ENCODE measurements at places on chromosomes 13 and 19.
A peak's percentile ranks its signal among the peaks of the same experiment; 100 is the strongest.

GRCh38 chr19:7888145-7888825 lies at the start of gene LRRC8E:
LRRC8E (plus strand) TSS chr19:7888510; CDS start chr19:7895604, 7,094 bp downstream.
- DNase-seq: peak; percentile 86

DNA sequence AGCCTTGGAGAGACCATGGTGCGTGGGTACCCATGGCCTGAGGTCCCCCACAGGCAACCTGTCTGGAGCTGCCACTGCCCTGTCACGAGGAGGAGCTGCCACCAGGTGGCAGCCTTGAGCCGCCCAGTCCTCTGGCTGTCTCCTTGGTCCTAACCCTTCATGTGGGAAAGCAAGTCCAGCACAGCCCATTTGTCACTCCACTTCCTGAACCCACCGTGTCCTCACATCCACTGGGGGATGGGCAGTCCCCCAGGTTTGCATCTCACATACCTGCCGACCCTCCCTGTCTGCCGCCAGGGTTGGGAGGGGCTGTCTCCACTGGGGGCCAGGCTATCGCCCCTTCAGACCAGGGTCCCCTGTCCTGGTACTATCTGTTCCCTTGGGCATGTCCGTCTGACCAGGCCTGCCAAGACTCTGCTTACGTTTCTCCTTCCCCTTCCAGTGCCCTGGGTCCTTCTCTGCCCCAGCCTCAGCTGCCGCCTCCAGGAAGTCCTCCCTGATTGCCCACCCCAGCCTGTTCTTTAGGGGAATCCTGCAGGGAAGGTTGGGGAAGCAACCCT lies 4.5 kb downstream of the FAM174C start:
- peak; percentile 89 for DNase-seq

- no peak for DNase-seq
Measured at GRCh38 chr13:79191501-79191900, 214.6 kb downstream of the RBM26 start.

GRCh38 chr13:51581148-51581820 lies 3.0 kb upstream of the WDFY2 start:
- no peak for DNase-seq

- DNase-seq: no peak
Measured at GRCh38 chr19:31378404-31378803, 29.2 kb upstream of the TSHZ3 start.

DNA sequence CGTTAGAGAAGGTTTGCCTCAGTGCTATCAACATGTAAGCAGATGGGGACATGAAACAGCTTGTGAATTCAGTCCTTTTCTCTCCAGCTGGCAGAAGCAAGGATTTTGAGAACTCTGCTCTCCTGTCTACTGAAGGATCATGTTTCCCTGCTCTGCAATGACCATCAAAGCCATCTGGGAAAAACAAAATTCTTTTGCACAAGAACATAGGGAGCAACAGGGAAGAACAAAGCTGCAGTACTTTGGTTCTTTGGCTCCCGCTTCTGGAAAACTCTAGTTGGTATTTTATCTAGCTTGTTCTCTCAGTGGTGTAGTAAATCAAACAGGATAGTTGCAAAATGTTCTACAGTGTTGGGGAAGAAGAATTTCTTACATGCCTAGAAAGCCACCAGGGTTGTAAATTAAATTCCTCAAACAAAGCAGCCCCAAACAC lies 270.4 kb downstream of the ENOX1 start:
- no peak for DNase-seq

DNA sequence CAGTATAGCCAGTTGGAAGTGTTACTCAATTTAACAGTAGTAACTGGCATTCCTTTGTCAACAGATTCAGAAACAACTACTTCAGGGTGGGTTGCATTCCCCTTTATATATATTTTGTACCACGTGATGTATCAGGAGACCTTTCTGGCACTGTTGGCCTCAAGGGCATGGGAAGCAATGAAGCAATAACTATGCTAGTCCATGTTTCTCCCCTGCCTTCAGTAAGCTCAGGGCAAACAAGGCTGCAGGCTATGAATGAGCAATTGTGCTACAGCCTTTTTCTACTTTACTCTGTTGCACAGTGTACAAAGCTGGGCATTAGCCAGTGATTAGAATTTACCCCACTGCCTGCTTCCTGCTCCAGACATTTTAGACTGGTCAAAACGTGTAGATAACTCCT lies 348.8 kb downstream of the GPC5 start:
- DNase-seq: no peak

- no peak for DNase-seq
Measured at GRCh38 chr13:95181586-95181985, 119.7 kb downstream of the ABCC4 start.

DNA sequence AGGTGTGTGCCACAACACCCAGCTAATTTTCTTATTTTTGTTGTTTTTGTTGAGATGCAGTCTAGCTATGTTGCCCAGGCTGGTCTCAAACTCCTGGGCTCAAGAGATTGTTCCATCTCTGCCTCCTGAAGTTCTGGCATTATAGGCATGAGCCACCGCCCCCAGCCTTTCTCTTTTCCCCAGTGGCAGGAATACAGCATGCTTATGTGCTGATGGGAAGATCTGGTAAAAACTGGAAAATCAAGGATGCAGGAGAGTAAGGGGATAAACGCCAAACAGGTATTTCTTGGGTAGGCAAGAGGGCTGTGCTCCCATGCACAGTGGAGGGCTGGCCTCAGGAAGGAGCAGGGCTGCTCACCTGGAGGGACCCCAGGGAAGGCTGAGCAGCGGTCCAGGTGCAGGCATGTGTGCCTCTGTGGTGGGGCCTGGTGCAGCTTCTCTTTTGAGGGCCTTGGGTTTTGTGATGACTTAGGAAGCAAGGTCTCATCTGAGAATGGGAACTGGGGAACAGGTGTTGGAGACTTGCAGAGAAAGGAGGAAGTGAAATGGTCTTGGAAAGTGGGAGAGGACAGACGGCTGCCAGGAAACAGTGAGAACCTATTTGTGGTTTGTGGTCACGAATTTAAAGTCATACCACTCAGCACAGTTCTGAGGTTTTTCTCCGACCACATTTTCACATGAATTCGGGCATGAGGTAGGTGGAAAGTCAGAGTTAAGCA lies 106.5 kb downstream of the TEX26 start:
- no peak for DNase-seq

GRCh38 chr13:101120007-101120406 lies 296.3 kb downstream of the NALCN start:
- no peak for DNase-seq

- no peak for DNase-seq
Measured at GRCh38 chr19:2983351-2984214, 6.2 kb downstream of the TLE6 start.

DNA sequence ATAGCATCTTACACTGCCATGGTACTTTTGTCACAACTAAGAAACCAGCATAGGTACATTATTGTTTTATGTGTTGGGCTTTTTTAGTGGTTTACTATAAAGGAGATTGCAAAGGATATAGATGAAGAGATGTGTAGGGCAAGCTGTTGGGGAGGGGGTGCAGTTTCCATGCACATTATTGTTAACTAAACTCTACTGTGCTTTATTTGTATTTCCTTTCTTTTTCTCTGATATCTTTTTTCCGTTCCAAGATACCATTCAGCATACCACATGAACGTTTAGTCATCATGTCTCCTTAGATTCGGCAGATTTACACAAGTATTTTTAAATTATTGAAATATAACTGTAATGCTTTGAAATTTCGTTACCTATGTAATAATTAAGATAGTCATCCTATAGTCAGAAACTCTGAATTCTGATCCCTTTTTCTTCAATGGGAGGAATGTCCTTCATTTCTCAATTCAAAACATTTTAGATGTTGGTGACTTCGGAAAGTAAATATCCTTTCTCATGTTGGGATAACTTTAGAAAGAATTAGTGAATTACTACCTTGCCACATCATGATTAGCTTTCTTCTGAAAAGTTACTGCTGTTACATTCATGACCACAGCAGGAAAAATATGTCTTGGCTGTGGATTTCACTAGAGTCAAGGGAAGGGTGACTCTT lies 82.8 kb downstream of the FRY start:
- no peak for DNase-seq

DNA sequence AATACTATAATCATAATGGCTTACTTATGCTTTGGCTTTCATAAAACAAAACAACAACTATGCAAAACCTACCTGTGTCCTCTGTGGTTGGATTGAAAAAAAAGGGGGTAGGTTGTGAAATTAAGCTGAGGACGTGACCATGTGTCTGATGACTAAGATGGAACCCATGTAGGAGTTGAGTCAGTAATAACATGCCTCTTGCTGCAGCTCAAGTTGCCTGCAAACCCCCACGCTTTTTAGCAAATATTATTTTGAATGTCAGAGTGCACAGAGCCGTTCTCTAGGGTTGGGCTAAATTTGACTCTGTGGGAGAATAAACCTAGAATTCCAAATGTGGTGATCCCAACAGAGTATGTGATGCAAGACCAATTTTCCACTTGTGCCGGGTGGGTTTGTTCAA lies 209.3 kb downstream of the KCNRG start:
- DNase-seq: no peak

- no peak for DNase-seq
Measured at GRCh38 chr13:100537951-100538462, 50.6 kb downstream of the GGACT start.

DNA sequence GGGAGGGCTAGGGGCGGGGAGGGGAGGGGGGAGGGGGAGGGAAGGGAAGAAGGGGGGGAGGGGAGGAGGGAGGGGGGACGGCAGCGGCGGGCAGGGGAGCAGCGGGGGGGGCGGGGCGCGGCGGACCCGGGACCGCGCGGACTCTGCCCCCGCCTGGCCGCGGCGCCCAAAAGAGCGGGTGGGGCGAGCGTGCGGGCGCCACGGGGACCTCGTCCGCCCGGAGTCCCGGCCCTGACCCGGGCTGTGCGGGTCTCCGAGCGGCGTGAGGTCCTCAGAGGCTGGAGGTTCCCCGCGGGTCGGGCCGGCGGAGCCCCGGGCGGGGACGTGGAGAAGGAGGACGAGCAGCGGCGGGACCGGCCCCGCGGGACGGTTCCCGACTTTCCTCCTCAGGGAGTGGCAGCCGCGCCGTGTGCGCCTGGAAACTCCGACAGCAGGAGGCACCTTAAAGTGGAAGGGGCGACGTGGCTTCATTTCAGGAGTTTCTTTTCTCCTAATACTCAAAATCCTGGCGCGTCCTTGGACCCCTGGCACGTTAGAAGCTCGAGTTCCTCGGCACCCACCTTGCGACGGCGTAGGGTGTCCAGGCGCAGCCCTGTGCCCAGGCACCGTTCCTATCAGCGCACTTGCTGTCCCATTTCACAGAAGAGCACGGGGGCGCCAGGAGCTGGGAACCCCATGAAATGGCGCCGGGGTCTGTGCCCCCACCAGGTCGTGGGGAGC lies 518 bp upstream of the PLPP2 start:
- DNase-seq: no peak

DNA sequence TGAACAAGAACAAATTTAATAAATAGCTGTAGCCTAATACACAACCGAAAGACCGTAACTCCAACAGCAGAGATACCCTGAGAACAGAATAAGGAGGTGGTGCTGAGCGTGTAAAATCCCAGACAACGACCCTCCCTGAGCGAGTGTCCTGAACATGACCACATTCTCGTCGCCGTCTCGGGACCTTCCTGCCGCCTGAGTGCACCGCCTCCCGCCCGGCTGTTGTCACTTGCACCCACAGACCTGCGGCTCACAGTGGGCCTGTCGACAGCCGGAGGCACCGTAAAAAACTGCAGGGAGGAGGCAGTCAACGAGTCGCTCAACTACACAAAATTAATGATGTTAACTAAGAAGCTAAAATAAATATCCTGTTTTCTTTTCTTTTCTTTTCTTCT lies 35.8 kb upstream of the GRTP1 start:
- DNase-seq: no peak

GRCh38 chr13:24834902-24835510 lies 71.0 kb downstream of the RNF17 start:
- no peak for DNase-seq

DNA sequence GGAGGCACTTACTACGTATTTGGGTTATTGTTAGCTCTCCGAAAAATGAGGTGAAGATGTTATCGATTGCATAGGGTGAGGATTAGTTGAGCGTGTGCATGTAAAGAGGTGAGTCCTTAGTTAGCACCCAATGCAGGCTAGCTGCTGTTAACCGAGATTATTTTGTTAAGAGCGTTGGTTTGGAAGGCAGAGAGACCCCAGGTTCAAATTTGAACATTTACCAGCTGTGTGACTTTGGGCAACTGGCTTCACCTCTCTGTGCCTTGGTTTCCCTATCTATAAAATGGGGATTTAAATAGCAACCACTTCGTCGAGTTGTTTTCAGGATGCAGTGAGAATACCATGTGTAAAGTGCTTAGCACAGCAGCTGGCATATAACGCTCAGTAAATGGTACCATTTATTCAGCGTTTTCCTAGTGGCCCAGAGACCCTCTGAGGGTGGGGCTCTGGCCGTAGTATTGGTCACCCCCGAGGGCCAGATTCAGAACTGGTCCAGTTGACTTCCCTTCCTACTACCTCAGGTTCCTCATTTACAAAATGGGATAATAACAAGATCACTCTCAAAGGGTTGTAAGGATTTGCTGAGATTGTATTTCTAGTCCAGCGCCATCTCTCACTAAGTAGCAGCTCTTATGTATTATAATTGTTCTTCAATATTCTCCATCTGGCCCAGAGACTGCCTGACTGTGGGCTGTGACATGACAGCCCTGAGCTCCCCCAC lies 887 bp downstream of the SIPA1L3 start:
- no peak for DNase-seq

DNA sequence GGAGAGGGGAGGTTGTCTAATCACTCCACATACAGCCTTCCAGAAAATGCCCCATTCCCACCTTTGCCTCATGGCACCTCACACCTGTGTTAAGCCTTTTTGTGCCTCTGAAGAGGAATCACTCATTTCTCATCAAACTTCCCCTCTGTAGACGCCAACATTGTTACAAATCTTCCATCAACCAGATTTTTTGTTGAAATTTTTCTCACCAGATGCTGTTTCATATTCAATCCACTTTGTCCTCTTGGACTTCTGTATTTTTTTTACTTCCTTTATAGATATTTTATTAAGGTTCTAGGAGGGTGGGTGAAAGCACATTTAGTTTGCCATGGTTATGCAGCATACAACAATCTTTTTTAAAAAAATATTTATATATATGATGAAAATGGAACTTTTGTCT lies 74.0 kb downstream of the RUBCNL start:
- no peak for DNase-seq

DNA sequence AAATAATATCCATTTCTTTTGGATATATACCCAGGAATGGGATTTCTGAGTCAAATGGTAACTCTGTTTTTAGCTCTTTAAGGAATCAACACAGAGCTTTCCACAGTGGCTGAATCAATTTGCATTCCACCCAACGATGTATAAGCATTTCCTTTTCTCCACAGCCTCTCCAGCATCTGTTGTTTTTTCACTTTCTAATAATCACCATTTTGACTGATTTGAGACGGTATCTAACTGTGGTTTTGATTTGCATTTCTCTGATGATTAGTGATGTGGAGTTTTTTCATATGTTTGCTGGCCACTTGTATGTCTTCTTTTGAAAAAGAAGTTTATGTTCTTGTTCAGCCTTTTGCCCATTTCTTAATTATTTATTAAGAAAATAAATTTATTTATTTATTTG lies 352.2 kb upstream of the OBI1 start:
- no peak for DNase-seq

- DNase-seq: peak; percentile 88
Measured at GRCh38 chr19:12801466-12802266, at the start of the genes PRDX2 and THSD8. PRDX2 (minus strand) TSS chr19:12801800; CDS start chr19:12801261, 539 bp downstream. THSD8 (plus strand) TSS chr19:12802069; CDS start chr19:12802072, 3 bp downstream.

GRCh38 chr19:35000647-35001501 lies 751 bp downstream of the GRAMD1A start:
- DNase-seq: peak; percentile 38

GRCh38 chr13:49256841-49257240 lies 9.1 kb downstream of the CDADC1 start:
- DNase-seq: no peak

GRCh38 chr19:47541518-47541917 lies 26.7 kb upstream of the NAPA start:
- DNase-seq: no peak

- no peak for DNase-seq
Measured at GRCh38 chr13:21615427-21615826, 11.5 kb upstream of the MICU2 start.

Data from nephron progenitor cell (in vitro differentiated cells).